ENCODE measurements at places on chromosomes 7 and 10.

DNA sequence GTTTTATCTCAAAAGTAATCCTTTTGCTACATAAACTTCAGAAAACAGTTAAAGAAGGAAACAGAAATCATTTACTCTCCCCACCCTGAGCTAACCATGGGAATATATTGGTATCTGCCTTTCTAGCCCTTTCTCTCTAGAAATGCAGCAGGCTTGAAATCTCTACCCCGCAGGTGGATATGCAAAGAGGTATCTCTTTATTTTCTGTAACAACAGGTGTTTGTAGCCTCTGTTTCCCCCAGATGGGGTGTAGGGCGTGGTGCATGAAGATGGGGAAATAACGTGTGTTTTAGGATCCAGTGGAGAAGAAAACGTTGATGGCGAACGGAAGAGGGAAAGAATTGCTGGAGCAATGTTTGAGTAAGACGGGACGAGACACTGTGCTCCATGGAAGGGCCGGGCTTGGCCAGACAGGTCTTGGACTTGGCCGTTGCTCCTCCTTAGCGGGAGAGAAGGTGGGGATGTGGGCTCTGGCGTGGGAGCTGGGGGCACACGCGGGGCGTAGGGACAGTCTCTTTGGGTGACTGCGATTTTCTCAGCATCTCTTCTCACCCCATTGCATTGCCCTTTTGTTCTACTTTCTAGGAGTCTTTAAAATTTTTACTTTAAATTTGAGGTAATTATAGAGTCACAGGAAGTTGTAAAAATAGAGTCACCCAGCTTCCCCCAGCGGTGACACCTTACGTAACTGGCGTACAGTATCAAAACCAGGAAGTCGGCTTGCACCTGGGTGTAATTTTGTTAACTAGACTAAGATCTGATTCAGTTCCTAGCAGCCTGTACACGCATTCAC lies 82.9 kb downstream of the ELFN1 start:
- DNase-seq = no peak

- no peak for DNase-seq
These were observed 293.3 kb upstream of the KLF14 start for GRCh38 chr7:131027287-131027773.

DNA sequence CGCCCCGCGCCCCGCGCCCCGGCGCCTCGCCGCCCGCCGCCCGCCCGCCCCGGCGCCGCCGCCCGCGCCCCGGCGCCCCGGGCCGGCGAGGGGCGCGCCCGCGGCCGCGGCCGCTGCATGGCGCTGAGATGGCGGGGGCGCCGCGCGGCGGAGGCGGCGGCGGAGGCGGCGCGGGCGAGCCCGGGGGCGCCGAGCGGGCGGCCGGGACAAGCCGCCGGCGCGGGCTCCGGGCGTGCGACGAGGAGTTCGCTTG lies 174 bp downstream of the ADCY1 start:
- DNase-seq = no peak

DNA sequence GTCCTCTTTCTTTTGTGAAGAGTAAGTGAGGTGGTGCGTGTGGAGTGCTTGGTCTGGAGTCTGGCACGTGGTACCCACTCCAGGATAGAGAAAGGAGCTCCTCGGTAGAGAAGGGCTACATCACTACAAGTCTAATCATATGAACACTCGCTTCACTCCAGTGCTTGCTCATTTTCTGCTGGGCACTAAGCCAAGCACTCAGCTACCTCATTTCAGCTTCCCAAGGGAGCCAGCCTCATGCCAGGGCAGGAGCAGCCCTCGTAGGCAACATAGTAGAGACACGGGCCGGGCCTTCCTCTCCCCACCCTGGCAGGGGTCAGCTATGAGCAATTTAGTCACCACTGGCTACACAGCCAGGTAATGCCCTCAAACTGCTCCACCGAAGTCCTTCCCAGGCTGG lies 11.4 kb upstream of the HSPA12A start:
- DNase-seq = no peak

GRCh38 chr10:45052700-45053099 lies 52.0 kb downstream of the ZNF22 start:
- no peak for DNase-seq

DNA sequence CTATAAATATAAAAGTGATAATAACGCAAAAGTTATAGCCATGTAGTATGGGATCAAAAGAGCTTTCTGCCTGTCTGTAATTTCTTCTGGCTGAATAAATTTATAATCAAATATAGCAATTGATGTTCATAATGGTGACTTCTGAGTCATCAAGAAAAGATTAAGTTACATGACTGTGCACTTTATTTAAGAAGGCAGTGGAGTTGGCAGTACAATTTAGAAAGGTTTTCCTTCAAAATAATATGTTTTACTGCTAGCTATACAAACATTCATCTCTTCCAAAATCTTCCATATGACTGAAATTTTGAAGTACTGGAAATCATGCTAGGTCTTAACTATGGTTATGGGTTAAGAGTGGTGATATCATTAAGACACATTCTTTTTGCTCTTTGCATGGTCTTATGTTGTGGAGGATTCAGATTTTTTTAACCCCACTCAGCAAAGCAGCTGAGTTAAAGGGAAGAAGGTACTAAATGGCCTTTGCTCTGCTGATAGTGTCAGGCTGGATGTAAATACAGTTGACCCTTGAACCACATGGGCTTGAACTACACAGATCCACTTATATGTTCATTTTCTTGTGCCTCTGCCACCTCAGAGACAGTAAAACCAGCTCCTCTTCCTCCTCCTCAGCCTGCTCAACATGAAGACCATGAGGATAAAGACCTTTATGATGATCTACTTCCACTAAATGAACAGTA lies 323.6 kb downstream of the BBS9 start:
- DNase-seq = no peak

DNA sequence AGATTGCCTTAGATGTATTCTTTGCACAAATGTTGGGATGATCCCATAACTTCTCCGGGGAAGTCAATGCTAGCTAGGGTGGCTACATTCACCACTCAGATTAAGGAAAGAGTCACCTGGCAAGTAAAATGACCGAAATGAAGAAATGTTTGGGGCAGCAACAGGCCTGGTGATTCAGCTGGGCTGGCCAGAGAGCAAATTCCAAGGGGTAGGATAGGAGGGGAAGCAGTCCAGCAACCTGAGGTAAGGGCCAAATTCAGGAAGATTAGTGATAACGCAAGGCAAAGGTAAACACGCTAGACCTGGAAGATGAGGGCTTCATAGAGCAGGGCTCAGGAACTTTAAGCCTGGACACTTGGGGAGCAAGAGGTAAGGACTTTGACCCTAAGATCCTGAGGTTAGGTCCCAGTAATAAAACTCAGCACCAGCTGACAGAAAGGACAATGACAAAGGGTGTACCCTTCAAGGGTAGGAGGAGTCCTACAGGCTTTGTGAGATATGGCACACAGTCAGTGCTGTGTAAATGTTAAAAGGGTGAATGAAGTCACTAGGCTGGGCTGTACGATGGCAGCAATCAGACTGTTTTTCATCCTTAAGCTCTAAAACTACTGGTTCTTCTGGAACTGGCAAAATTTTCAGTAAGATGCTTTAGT lies 22.7 kb upstream of the SMNDC1 start:
- DNase-seq = no peak

- DNase-seq = no peak
These were observed 10.6 kb upstream of the LYZL2 start for GRCh38 chr10:30639946-30640786.

DNA sequence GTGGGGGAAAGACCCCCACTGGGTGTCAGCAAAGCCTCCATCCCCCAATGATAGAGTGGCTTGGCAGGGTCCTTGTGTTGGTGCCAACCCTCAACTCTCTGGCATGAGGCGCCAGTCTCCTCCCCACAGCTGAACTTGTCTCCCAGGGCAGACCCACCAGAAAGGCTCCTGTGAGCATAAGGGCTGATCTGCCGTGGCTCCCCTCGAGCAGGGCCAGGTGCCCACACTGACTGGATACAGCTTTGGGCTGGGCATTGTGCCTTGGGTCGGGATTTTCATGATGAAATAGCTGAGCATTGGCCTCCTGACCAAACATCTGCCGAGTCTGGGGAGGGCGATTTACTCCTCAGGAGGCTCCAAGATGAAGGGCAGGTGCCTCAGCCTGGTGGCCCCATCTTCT lies 68.1 kb upstream of the NPTX2 start:
- DNase-seq = no peak

- DNase-seq = no peak
These were observed 70.1 kb upstream of the RAB11FIP2 start for GRCh38 chr10:118116715-118117449.

GRCh38 chr10:20271490-20271889 lies 455.3 kb downstream of the PLXDC2 start:
- no peak for DNase-seq

DNA sequence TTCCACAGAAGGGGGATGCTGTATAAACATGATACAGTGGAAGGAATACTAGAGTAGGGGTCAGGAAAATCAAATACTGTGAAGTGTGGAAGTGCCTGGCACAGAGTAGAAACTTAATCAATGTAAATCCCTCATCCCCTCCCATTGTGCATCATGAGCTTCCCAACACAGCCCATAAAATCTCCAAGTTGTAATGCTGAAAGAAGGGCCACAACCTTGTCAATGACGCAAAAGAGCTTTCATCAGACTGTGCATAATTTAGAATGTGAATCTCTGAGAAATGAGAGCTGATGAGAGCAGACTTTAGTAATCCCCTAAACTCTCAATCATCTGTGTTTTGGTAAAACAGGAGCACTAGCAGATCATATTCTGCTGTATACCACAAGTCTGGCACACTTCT lies 105.2 kb upstream of the IMMP2L start:
- no peak for DNase-seq

GRCh38 chr10:98485959-98486358 lies 39.2 kb upstream of the HPS1 start:
- DNase-seq = no peak

GRCh38 chr7:80884511-80885195 lies 34.2 kb downstream of the SEMA3C start:
- DNase-seq = no peak

DNA sequence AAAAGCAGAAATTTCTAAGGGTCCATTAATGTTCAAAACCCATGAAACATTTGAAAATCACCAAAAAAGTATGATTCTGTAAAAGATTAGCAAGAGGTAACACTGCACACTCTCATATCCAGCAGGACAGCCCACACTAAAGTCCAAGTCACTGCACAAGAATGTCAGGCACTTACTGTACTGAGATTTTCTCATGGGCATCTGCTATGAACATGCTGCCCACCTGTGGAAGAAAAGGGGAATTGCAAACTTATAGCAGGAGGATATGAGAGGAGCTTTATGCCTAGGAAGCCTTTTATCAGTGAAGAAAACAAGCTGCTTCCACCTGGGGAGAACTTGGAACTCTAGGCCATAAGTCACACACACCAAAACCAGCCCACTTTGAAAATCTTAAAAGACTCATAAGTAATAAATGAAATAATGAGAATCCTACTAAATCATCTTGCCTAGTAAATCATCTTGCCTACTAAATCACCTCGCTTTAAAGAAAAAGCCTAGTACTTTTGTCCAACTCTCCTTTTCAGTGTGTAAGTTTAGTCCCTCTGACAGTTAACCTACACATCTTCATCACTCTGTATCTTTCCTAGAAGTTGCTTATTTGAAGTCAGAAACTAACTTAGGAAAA lies 46.1 kb downstream of the ARMH3 start:
- DNase-seq = no peak
